ENCODE measurements at places on chromosomes 2 and 18. TPM values are rescaled to one million over a fixed set of nuclear protein-coding genes. Genes with fewer than 3 reads are reported as not detected.

- H3K27me3 ChIP-seq, result peaks cover 4% of the 10 kb centered on the region
- DNase-seq, result no peak
- H3K27ac ChIP-seq, result no peak overlapping the region
Observed at GRCh38 chr2:210616074-210616473, 59.7 kb downstream of the CPS1 start.

The NMUR1 gene
- 0.10 TPM for total RNA-seq

The HOXD4 gene
- not detected for total RNA-seq

GRCh38 chr2:25252291-25253152 lies 84.1 kb upstream of the POMC start:
- H3K27ac ChIP-seq, result peak overlapping the region; percentile 85
- H3K4me1 ChIP-seq, result peaks cover 62% of the 10 kb centered on the region
- peak; percentile 43 for DNase-seq
- no peaks in the 10 kb centered on the region for H3K36me3 ChIP-seq

- peaks cover 20% of the 10 kb centered on the region for H3K4me1 ChIP-seq
- no peaks in the 10 kb centered on the region for H3K27me3 ChIP-seq
- peak overlapping the region; percentile 88 for H3K27ac ChIP-seq
Observed at GRCh38 chr2:42809819-42810120, 17.4 kb upstream of the HAAO start.

The RGPD6 gene
- 45.6 TPM for total RNA-seq

GRCh38 chr2:6412533-6413091 lies 453.1 kb downstream of the CMPK2 start:
- peaks cover 6% of the 10 kb centered on the region for H3K27me3 ChIP-seq
- H3K4me3 ChIP-seq, result no peak overlapping the region

The L3MBTL4 gene
- 0.85 TPM for total RNA-seq

DNA sequence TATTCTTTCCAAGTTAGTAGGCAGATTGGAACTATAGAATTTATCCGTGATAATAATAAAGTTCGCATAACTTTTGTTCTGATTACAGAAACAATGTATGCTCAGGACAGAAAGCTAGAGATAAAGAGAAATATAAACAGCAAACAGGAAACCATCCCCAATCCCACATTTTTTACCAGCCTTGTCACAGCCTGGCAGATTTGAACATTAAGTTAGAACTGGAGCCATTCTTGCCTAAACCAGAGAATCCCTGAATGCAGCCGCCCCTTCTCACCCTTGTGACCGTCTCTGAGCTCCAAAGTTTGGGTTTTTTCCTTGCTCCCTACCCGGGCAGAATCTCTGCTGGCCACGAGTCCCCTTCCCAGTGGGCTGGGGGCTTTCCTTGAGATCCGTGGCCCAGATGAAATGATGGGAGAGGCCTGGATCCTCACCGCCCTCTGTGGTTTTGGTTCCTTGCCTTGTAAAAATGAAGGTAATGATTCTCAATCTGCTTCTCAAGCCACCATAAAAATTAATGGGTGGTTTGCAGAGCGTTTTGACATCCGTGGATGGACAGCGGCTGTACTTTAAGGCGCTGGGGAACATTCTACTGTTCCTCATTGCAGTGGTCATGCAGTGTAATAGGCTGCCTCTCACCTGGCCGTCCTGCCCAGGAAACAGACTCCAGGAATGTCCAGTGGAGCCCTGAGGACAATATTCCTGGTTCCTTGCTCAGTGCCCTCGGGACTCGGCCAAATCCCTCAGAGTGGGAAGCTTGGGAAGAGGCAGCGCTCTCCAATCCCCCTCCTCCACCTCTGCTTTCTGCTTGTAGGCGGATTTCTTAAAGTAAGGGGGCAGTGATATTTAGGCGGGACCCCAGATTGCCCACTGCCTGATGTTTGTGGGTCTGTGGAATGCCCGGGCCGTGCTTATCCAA lies 1.6 kb downstream of the SH3BP4 start:
- H3K36me3 ChIP-seq, result no peaks in the 10 kb centered on the region
- H3K4me3 ChIP-seq, result peak overlapping the region; percentile 66
- peaks cover 42% of the 10 kb centered on the region for H3K27me3 ChIP-seq
- no peak for DNase-seq
- peaks cover 12% of the 10 kb centered on the region for H3K4me1 ChIP-seq
- no peak overlapping the region for H3K27ac ChIP-seq

DNA sequence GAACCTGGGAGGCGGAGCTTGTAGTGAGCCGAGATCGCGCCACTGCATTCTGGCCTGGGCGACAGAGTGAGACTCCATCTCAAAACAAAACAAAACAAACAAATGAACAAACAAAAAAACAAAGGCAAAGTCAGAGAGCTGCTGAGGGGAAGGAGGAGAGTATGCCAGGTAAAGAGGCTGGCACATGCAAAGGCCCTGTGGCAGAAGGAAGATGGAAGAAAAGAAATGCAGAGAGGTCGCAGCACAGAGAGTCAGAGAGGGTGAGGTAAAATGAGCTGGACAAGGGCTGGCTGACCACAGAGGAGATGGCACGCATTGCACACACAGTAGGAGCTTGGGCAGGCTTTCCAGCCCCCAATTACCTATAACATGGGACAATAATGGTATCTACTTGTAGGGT lies 47.0 kb downstream of the FAM178B start:
- H3K4me3 ChIP-seq, result no peak overlapping the region
- no peak overlapping the region for H3K27ac ChIP-seq
- H3K27me3 ChIP-seq, result no peaks in the 10 kb centered on the region
- DNase-seq, result no peak
- H3K4me1 ChIP-seq, result peaks cover 45% of the 10 kb centered on the region
- peaks cover 9% of the 10 kb centered on the region for H3K36me3 ChIP-seq

DNA sequence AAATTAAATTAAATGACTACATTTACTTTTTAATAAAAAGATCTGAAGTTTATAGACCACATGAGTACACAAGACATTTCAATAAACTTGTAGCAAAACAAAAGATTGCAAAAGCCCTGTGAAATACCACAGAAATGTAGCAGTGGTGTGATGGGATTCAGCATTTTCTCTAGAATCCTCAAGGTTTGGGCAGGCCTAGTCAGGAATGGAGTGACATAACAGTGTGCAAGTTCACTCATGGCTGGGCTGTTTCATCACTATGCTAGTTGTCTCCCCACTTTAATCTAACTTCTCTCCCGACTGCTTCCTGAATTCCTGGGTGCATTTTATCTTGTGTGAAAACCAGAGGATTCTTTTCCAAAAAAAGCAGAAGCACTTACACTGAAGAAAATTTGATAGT lies 1089.9 kb upstream of the DDX18 start:
- H3K4me3 ChIP-seq, result no peak overlapping the region
- H3K4me1 ChIP-seq, result no peaks in the 10 kb centered on the region
- no peaks in the 10 kb centered on the region for H3K27me3 ChIP-seq
- peaks cover 6% of the 10 kb centered on the region for H3K36me3 ChIP-seq
- DNase-seq, result no peak

DNA sequence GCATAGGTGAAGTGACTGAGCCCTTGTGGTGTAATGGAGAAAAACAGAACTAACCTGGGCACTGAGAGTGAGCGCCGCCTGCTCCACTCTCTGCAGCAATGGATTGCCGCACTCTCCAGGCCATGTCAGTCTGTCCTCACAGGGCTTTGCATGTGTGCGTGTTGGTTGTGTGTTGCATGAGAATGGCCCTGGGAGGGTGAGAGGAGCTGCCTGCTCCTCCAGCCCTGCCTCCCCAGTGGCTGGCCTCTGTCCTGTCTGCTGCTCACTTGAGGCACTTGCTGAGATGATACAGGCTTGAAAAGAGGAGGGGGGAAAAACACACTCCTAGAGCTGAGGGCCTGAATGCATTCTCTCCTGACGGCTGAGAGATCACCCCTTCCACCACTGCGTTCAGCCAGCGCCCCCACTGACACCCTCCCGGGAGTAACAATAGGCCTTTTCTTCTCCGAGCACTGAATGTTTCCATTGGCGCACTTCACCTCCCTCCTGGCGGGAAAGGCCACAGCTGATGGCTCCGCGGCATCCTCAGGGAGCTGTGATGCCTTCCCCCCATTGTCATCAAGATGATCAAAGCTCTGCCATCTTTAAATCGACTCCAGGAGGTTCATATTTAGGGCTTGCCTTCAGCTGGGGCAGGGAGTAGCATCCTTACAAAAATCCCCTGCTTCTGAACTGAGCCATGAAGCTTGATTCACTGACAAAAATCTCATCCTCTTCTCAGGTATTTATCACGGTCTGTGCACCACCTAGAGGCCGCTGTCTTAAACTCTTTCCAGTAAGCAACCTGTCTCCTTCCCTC lies 49.9 kb upstream of the DAPL1 start:
- peaks cover 4% of the 10 kb centered on the region for H3K4me1 ChIP-seq
- no peak overlapping the region for H3K27ac ChIP-seq
- H3K27me3 ChIP-seq, result peaks cover 26% of the 10 kb centered on the region

GRCh38 chr2:33011941-33012340 lies 65.2 kb downstream of the LTBP1 start:
- DNase-seq, result no peak
- H3K4me3 ChIP-seq, result no peak overlapping the region
- H3K4me1 ChIP-seq, result no peaks in the 10 kb centered on the region
- no peaks in the 10 kb centered on the region for H3K36me3 ChIP-seq
- H3K27ac ChIP-seq, result no peak overlapping the region

DNA sequence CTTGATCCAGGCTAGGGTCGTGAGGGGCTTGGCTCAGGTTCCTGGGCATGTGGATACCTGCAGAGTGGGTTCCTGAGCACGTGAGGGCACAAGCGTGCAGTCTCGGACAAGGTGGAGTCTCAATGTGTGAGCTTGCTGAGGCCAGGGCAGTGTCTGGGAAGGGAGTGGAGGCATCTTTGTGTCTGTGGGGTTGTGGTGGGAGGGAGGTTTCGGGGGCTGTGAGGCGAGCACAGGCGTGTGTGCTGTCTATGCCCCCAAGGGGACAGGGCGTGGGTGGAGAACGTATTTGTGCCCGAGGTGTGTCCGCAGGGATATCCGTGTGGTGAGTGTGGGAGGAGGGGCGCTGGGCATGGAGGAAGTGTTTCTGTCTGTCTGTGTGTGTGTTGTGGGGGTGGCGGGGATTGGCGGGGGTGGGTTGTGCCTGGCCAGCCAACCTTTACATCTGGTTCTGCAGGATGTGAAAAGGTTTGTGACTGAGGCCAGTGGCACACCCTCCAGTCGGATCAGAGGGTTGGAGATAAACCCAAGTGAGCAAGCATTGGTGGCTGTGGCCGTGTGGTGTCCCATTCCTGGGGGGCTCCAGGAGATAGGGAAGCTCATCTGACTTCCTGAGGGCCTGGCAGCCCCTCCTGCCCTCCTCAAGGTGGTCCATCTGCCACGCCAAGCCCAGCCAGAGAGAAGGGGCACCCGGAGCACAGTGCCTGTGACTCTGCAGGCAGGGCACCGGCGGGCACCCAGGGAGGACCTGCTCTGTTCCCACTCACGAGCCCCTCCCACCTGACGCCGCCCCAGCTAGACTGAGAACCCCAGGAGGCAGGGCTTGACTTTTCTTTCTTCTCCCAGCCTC lies 57.1 kb downstream of the ZFP36L2 start:
- peak; percentile 27 for DNase-seq
- H3K27me3 ChIP-seq, result no peaks in the 10 kb centered on the region
- H3K4me1 ChIP-seq, result peaks cover 38% of the 10 kb centered on the region
- peak overlapping the region; percentile 65 for H3K4me3 ChIP-seq
- no peaks in the 10 kb centered on the region for H3K36me3 ChIP-seq

- H3K4me1 ChIP-seq, result no peaks in the 10 kb centered on the region
- H3K36me3 ChIP-seq, result no peaks in the 10 kb centered on the region
- no peak overlapping the region for H3K4me3 ChIP-seq
- no peak overlapping the region for H3K27ac ChIP-seq
Observed at GRCh38 chr2:217951091-217951490, 51.7 kb downstream of the TNS1 start.

- H3K27ac ChIP-seq, result no peak overlapping the region
- H3K4me3 ChIP-seq, result no peak overlapping the region
- H3K36me3 ChIP-seq, result no peaks in the 10 kb centered on the region
- no peak for DNase-seq
- H3K4me1 ChIP-seq, result peaks cover 16% of the 10 kb centered on the region
Observed at GRCh38 chr2:8999797-9000196, 3.7 kb downstream of the MBOAT2 start.

GRCh38 chr2:128625421-128625820 lies 306.8 kb upstream of the HS6ST1 start:
- no peaks in the 10 kb centered on the region for H3K36me3 ChIP-seq
- no peak overlapping the region for H3K27ac ChIP-seq
- no peak for DNase-seq
- H3K4me3 ChIP-seq, result no peak overlapping the region
- H3K4me1 ChIP-seq, result peaks cover 3% of the 10 kb centered on the region

The ASPRV1 gene
- 2.8 TPM for total RNA-seq

DNA sequence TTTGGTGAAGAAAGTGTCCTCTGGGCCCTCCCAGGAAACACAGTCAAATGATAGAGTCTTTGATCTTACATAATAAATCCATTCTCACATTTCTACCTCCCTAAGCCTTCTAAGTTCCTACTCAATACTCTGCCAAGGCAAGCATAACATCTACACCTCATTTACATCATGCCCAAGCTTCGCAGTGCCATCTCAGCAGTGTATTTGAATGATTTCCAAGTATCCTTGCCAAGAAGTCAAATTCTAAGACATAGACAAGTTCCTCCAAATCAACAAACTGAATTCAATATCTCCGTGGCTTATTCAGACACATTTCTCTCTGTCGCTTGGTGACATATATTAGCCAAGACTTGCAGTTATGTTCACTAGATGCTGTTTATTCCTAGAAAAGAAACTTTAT lies 8.1 kb upstream of the MLPH start:
- H3K27ac ChIP-seq, result no peak overlapping the region
- no peaks in the 10 kb centered on the region for H3K36me3 ChIP-seq
- DNase-seq, result no peak
- peaks cover 10% of the 10 kb centered on the region for H3K4me1 ChIP-seq

GRCh38 chr2:7060631-7061449 lies 143.6 kb downstream of the RNF144A start:
- DNase-seq, result no peak
- H3K36me3 ChIP-seq, result peaks cover 16% of the 10 kb centered on the region
- no peak overlapping the region for H3K27ac ChIP-seq
- H3K27me3 ChIP-seq, result no peaks in the 10 kb centered on the region

DNA sequence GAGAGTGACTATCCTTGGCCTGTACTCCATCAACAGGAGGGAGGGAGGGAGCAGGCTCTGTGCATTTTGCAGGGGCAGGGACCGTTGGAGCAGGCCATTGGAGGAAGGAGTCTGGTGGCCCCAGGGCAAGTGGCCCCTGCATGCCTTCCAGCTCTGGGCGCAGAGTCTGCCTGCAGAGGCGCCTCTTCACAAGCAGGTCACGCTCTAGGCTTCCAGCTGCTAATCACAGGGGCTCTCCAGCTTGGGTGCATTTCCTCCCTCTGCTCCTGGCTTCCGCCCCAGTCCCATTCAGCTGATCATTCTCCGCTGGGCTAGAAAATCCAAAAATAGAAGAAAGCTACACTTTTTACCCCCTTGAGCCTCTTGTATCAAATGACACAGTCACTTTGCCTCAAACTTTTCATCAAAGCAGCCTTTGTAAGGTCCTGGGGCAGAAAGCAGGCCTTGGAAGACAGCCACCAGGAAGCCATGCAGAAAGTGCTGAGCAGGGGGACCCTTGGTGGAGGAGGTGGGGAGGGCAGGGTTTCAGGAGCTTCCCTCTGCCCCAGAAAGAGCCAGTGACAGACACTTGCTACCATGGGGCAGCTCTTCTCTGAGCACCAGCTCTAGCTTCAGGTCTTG lies 11.3 kb downstream of the TMEM247 start:
- no peak for DNase-seq
- H3K27me3 ChIP-seq, result no peaks in the 10 kb centered on the region
- no peaks in the 10 kb centered on the region for H3K36me3 ChIP-seq
- no peaks in the 10 kb centered on the region for H3K4me1 ChIP-seq
- no peak overlapping the region for H3K27ac ChIP-seq
- no peak overlapping the region for H3K4me3 ChIP-seq
